Neural progenitor cell (in vitro differentiated cells): ENCODE measurements at places on chromosomes 7 and 10. TPM values are rescaled to one million over a fixed set of nuclear protein-coding genes. Genes with fewer than 3 reads are reported as not detected.

The NPSR1 gene
- not detected in 2 replicates for total RNA-seq

The WAC gene
- total RNA-seq, result 138 and 174 TPM in 2 replicates

The CPA1 gene
- total RNA-seq, result not detected in 2 replicates

The NPY4R2 gene
- total RNA-seq, result not detected in 2 replicates

DNA sequence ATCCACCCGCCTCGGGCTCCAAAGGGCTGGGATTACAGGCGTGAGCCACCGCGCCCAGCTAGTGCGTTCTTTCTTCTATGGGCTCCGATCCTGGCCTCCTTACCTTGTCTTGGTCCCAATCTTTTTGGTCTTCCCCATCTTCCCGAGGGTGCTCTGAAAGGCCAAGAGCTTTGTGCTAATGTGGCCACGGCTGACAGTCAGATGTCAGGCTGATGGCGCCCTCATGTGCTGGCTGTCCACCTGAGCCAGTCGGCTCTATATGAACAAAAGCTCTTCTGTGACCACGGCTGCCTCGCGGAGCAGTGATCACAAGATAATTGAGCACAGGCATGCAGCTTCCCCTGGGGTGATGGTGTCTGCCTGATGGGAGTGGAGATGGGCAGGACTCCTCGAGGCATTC, 11.0 kb upstream of the AHCYL2 start:
- DNase-seq, result peak; percentile 64

DNA sequence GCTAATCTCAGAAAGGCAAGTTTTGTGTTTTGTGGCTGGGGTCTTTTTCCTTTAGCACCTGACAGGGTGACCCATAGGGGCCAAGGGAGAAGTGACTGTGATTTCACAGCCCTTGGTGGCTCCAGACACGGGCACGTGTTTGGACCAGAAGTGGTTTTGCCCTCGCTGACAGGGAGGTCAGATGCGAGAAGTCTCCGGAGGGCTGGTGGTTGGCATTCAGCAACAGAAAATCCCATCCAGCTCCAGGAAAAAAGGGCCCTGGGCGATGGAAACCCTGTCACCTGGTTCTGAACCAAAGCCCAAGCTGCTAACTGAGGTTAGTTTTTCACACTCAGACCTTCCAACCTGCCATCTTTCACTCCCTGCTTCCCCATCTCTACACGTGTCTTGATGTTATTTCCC, 272.9 kb downstream of the TRIL start:
- DNase-seq, result no peak

DNA sequence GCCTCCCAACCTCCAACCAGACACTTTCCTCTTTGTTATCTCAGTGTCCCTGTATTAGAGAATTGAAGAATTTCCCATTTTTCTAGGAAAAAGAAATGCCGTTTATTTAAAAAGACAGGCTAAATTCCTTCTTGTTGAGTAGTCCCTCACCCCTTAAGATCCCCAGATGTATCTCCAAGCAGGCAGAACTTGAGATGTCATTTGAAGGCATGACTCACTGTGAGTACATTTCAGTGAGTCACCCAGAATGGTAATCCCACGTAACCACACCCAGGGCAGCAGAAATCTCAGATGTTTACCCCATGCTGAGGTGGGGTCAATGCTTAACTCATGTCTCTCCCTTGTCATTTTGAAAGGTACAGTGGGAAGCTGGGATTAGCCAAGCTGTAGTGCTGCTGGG, 4.4 kb downstream of the ZNF655 start:
- DNase-seq, result no peak

DNA sequence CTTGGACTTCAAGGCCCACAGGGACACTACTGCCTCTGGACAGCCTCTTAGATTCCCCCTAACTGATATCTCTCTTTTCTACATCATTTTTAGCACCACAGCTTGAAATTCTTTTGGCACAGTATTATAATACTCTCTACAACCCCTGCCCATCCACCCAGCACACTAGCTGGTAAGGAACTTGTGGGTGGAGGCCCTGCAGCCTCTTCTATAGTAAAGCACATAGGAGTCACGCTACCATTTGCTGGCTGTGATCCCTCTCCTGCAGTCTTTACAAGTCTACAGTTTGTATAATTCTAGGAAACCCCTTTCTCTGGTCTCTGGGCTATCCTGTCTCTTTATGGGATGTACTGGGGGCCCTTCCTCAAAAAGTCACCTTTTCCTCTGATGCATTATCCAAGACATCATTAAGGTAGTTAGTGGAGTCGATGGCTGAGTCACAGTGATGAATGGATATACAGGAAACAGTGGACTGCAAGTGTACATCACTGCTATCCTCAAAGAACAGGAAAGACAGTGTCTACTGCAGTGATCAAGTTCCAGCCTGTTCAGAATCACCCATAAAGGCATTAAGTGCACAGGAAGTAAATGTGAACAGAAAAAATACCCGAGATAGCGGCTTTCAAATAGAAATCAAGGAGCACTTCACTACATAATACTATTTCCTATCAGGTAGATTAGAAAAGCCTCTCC, 54.4 kb downstream of the STK17A start:
- no peak for DNase-seq

- DNase-seq, result no peak
Measured at GRCh38 chr10:60480865-60481563, 91.3 kb upstream of the ANK3 start.

GRCh38 chr7:79782256-79782655, 328.8 kb upstream of the MAGI2 start:
- no peak for DNase-seq

DNA sequence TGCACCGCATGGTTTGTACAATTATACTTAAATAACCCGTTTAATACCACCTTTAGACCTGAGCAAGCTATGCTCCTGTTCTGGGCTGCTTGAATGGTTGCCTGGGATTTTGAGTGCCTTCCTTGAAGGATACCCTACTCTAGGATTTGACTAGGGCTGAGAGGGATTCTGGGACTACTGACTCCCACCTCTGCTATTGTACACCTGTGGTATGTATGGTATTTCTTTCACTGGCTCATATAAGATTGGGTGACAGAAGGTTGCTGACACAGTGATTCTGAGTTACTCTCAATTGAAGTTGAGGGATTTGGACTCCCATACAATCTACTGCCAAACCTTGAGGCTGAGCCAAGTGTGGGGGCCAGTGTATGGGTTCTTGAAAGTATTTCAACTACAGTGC, 494.4 kb upstream of the SEMA3D start:
- DNase-seq, result peak; percentile 1

DNA sequence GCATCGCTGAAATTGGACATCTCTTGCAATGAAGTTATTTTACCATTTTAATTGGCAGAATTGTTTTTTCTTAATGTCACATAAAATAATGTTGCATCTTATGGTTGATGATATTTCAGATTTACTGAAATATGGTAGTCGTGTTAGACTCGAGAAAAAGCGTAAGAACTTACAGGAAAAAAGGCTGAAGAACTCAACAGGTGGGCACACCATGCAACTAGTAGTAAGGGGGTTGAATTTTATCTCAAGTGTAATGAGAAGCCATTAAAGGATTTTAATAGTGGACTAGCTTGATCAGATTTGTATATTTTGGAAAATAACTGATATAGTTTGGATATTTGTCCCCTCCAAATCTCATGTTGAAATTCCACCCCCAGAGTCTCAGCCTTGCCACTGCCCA, 41.1 kb downstream of the MSRB2 start:
- DNase-seq, result no peak

GRCh38 chr7:47690902-47691558, 109.1 kb upstream of the TNS3 start:
- DNase-seq, result no peak

- DNase-seq, result no peak
Measured at GRCh38 chr10:25639646-25640045, 294.4 kb upstream of the MYO3A start.

GRCh38 chr10:451021-451471, 238.4 kb downstream of the DIP2C start:
- DNase-seq, result no peak

DNA sequence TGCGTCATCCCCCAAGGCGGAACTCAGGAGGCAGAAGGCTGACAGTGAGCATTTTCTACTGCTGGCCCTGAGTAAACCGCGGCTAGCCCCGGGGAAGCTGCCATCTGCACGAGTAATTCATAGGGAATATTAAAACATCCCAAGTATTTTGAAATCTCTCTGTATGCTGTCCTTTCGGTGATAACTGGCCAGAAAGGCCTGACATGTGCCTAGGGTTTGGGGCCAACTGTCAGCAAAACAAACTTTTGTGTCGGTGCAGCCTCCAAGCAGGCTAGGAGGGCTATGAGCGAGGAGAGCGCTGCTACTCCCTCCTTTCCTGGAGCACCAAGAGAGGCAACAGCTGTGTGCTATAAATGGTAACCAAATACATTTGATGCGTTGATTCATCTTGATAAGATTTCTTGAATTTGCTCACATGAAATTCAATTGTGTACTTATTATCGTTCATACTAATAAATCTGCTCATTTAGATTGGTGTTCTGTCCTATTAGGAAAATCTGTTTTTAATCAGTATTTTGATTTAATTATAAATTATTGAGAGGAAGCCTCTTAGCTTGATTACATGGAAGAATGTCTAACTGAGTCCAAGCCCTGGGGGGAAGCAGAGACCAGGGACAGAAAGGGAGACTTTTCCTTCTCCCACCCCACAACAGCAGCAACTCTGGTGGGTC, 124.4 kb upstream of the NPS start:
- DNase-seq, result no peak

DNA sequence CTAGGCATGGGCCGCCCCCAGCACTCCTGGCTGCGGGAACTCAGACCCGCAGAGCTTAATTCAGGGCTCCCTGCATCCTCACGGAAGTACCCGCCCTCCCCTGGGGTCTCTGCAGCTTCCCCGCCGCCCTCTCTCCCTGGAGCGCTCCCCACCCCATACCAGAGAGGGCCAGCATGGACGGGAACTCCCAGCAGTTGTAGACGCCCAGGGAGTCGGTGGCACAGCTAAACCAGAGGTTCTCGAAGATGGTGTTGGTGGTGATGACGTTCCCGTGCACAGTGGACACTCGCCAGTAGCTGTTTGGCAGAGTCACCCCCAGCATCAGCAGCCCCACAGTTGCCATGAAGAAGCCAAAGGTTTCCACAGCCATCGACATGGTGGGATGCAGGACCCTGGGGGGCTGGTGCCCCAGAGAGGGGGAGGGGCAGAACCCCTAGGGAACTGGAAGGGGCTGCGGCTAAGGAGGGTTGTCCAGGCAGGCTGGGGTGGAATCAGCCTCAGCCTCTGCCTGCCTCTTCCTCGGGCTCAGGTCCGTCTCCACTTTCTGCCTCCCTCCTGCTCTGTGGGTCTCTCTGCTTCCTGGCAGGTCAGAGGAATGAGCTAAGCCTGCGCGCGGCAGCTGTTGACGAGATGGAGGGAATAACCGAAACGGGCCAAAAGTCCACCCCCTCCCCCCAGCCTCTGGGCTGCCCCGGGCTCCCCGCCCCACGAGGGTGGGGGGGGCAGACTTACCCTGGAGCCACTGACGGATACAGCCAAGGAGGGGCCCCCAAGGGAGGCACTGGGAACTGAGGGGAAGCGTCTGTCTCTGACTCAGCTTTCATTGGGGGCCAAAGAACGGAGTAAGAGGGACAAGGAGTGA, at the start of gene CLDN15:
TSS of gene CLDN15 (minus strand) at position 597 of the 862 bp plus-strand sequence. CDS start at position 376, 221 bp downstream.
- DNase-seq, result no peak

GRCh38 chr7:25659841-25660240, 431.6 kb upstream of the NPVF start:
- DNase-seq, result no peak
